ENCODE measurements at places on chromosomes 7 and 10.

DNA sequence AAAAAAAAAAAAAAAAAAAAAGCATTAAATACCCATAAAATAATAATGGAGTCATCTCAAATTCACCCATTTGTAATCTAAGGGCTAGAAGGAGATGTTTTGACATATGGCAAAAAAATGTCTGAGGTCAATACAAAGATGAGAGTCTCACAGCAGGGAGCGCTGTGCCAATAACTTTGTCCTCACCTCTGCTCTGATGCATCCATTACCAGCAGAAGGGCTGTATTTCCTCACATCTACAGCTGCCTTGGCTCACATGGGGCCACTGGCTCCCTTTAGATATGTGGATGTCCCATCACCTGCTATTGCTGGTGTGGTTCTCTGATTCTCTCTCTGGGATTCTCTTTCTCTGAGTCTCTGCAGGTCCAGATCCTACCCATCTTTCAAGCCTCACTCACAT lies 90.3 kb upstream of the FAM133B start:
- H3K27ac ChIP-seq = peak overlapping the region; percentile 85
- DNase-seq = no peak
- H3K36me3 ChIP-seq = peaks cover 70% of the 10 kb centered on the region
- peaks cover 70% of the 10 kb centered on the region for H3K4me1 ChIP-seq
- no peak overlapping the region for H3K4me3 ChIP-seq

- H3K36me3 ChIP-seq = no peaks in the 10 kb centered on the region
- peaks cover 36% of the 10 kb centered on the region for H3K27me3 ChIP-seq
- peak within 1 kb of the TSS; percentile 42 for H3K4me3 ChIP-seq
- H3K27ac ChIP-seq = no peak within 1 kb of the TSS
- H3K4me1 ChIP-seq = peaks cover 7% of the 10 kb centered on the region
- DNase-seq = no peak
These were observed at the start of gene PLXDC2 for GRCh38 chr10:19816411-19817230. TSS of gene PLXDC2 (plus strand) at chr10:19816432.

- no peaks in the 10 kb centered on the region for H3K36me3 ChIP-seq
- H3K4me1 ChIP-seq = peaks cover 2% of the 10 kb centered on the region
- H3K27me3 ChIP-seq = peaks cover 2% of the 10 kb centered on the region
- no peak overlapping the region for H3K4me3 ChIP-seq
- H3K27ac ChIP-seq = no peak overlapping the region
These were observed 54.5 kb downstream of the RAB18 start for GRCh38 chr10:27558612-27559020.

GRCh38 chr7:133804127-133804526 lies 323.0 kb upstream of the LRGUK start:
- H3K27me3 ChIP-seq = no peaks in the 10 kb centered on the region
- H3K4me3 ChIP-seq = no peak overlapping the region
- H3K27ac ChIP-seq = no peak overlapping the region
- no peak for DNase-seq

GRCh38 chr7:151798851-151799448 lies 78.0 kb downstream of the PRKAG2 start:
- peaks cover 2% of the 10 kb centered on the region for H3K4me1 ChIP-seq
- no peak overlapping the region for H3K27ac ChIP-seq
- no peak overlapping the region for H3K4me3 ChIP-seq
- no peaks in the 10 kb centered on the region for H3K36me3 ChIP-seq
- no peak for DNase-seq

GRCh38 chr10:13003004-13003403 lies 1.5 kb upstream of the CCDC3 start:
- no peaks in the 10 kb centered on the region for H3K4me1 ChIP-seq
- no peak for DNase-seq
- H3K4me3 ChIP-seq = no peak overlapping the region
- H3K27me3 ChIP-seq = peaks cover 46% of the 10 kb centered on the region
- no peaks in the 10 kb centered on the region for H3K36me3 ChIP-seq
- no peak overlapping the region for H3K27ac ChIP-seq

DNA sequence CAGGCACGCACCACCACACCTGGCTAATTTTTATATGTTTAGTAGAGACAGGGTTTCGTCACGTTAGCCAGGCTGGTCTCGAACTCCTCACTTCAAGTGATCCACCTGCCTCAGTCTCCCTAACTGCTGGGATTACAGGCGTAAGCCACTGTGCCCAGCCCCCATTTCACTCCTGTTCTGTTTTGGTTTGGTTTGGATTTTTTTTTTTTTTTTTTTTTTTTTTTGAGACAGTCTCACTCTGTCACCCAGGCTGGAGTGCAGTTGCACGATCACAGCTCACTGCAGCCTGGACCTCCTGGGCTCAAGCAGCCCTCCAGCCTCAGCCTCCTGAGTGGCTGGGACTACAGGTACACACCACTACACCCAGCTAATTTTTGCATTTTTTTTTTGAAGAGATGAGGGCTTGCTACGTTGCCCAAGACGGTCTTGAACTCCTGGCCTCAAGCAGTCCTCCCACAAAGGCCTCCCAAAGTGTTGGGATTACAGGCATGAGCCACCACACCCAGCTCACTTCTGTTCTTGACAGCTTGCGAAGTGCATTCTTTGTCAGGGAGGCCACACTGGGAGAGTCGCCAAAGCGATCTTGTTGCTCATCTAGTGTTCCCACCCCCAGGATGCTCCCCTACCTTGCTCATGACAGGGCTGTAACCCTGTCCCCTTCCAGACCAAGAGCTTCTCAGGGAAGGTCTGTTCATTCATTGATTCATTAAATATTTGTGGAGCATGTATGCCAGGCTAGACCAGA lies 229.1 kb downstream of the CUX1 start:
- no peaks in the 10 kb centered on the region for H3K27me3 ChIP-seq
- no peak for DNase-seq
- no peak overlapping the region for H3K4me3 ChIP-seq
- H3K36me3 ChIP-seq = no peaks in the 10 kb centered on the region
- H3K4me1 ChIP-seq = peaks cover 2% of the 10 kb centered on the region

- no peak for DNase-seq
- no peaks in the 10 kb centered on the region for H3K4me1 ChIP-seq
- H3K27me3 ChIP-seq = no peaks in the 10 kb centered on the region
- H3K4me3 ChIP-seq = no peak overlapping the region
- peaks cover 53% of the 10 kb centered on the region for H3K36me3 ChIP-seq
These were observed 146.1 kb downstream of the GRK5 start for GRCh38 chr10:119353421-119353820.

GRCh38 chr7:19369182-19369581 lies 224.0 kb upstream of the FERD3L start:
- H3K4me1 ChIP-seq = no peaks in the 10 kb centered on the region
- no peak overlapping the region for H3K27ac ChIP-seq
- no peak overlapping the region for H3K4me3 ChIP-seq
- H3K36me3 ChIP-seq = no peaks in the 10 kb centered on the region
- no peak for DNase-seq

GRCh38 chr10:971150-971542 lies 17.1 kb upstream of the GTPBP4 start:
- peaks cover 20% of the 10 kb centered on the region for H3K27me3 ChIP-seq
- H3K4me3 ChIP-seq = no peak overlapping the region
- no peak overlapping the region for H3K27ac ChIP-seq
- H3K4me1 ChIP-seq = peaks cover 7% of the 10 kb centered on the region
- DNase-seq = no peak
- H3K36me3 ChIP-seq = no peaks in the 10 kb centered on the region

DNA sequence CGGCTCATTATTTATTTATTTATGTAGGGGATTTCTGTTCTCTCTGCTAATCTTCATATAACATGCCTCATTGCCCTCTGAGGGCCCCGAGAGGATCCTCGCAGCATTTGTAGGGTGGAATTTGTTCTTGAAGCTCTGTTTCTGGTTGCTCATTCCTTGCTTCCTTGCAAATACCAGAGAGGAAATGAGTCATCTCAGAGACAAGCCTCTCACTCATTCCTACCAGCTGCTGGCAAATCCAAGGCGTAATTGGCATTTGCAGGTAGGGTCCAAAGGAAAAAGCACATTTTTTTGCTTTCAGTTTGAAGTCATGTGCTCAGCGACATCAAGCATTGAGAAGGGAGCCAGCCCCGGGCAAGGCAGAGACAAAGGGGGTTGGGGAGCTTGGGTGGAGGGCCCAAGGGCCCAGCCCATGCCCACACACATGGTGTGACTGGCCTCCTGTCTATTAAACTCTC lies 501.6 kb downstream of the GALNT17 start:
- no peaks in the 10 kb centered on the region for H3K27me3 ChIP-seq
- H3K4me1 ChIP-seq = no peaks in the 10 kb centered on the region
- no peak overlapping the region for H3K27ac ChIP-seq
- H3K36me3 ChIP-seq = no peaks in the 10 kb centered on the region

GRCh38 chr7:90487808-90488207 lies 18.4 kb downstream of the PTTG1IP2 start:
- no peak overlapping the region for H3K4me3 ChIP-seq
- H3K27me3 ChIP-seq = peaks cover 6% of the 10 kb centered on the region
- H3K4me1 ChIP-seq = no peaks in the 10 kb centered on the region
- no peak overlapping the region for H3K27ac ChIP-seq
- H3K36me3 ChIP-seq = no peaks in the 10 kb centered on the region

- no peak overlapping the region for H3K4me3 ChIP-seq
- peaks cover 1% of the 10 kb centered on the region for H3K4me1 ChIP-seq
- H3K36me3 ChIP-seq = no peaks in the 10 kb centered on the region
- H3K27me3 ChIP-seq = peaks cover 24% of the 10 kb centered on the region
- no peak overlapping the region for H3K27ac ChIP-seq
These were observed 5.0 kb downstream of the PRKG1 start for GRCh38 chr10:51079331-51079730.

DNA sequence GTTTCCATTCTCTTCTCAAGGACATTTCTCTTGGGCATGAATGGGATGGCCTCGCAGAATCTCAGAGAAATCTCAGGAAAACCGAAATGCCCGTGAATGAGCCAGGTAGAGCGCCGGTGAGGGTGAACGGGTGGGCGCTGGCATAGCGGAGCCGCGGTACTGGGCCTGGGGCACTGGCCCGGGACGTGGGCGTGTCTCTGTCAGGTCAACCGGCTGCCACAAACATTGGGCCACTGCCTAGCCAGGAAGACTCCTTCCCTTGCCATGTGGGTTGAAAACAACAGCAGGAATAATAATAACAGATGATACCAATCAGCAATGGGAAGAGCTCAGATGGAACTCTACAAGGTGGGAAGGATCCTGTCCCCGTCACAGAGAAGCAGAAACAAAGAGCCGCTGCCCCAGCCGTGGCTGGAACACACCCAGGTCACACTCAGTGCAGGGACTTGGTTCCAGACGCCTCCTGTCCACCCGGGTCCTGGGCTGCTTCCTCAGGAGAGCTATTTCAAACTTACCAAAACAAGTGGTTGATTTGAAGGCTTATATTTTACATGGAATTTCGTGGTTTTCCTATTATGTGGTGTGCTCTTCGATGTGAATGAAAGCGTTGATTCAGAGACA lies 51.1 kb upstream of the EBF3 start:
- H3K27ac ChIP-seq = no peak overlapping the region
- H3K27me3 ChIP-seq = no peaks in the 10 kb centered on the region
- peaks cover 7% of the 10 kb centered on the region for H3K4me1 ChIP-seq
- no peaks in the 10 kb centered on the region for H3K36me3 ChIP-seq
- no peak overlapping the region for H3K4me3 ChIP-seq
- no peak for DNase-seq

DNA sequence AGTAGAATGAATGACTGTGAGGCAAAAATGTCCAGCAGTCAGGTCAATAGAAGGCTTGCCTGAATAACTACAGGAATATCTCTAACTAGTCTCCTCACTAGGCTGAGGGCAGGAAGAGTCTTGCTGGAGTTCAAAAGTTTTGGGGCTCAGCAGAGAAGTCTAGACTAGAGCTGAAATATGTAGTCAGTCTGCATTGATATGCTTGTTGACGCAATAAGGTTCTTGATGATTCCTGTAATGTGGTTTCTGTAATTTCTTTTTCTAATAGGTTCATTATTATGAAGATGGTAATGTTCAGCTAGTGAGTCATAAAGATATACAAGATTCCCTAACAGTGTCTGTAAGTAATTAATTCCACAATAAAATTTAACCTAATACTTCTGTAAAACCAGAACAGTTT lies 41.5 kb upstream of the ST7 start:
- H3K36me3 ChIP-seq = peaks cover 41% of the 10 kb centered on the region
- H3K27me3 ChIP-seq = no peaks in the 10 kb centered on the region
- H3K4me3 ChIP-seq = no peak overlapping the region
- H3K4me1 ChIP-seq = no peaks in the 10 kb centered on the region

DNA sequence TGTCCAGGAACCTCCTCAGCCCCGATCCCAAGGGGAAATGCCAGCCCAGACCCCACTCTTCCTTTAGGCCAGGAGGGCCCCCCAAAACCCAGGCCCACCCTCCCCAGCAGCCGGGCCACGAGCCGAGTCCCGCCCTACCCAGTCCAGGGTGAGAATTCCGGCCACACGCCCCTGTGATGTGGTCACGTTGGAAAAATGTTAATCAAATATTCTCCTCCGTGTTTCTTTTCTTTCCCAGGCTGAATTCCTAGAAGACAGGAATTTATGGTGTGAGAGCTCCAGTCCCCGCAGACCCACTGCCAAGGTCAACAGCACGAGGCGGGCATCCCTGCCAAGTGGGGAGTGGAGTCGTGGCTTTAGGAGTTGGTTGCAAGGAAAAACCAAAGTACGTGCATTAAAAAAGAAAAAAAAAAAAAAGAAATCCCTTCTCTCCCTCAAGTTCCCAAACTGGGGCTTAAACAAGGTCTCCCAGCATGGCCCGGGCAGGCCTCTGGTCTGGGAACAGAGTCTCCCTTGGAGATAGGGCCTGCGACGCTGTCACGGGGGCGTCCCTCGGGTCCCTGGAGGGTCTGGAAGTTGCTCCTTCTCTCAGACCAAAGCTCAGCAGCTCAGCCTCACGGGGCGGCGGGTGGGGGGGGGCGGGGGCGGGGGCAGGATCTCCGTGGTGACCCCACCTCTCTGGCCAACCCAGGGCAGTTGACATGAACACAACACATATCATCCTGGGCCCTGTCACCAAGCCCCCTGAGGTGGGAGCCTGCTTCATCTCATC lies 28.1 kb upstream of the ELN start:
- no peak overlapping the region for H3K4me3 ChIP-seq
- no peaks in the 10 kb centered on the region for H3K36me3 ChIP-seq
- no peak for DNase-seq
- no peaks in the 10 kb centered on the region for H3K27me3 ChIP-seq
- H3K4me1 ChIP-seq = peaks cover 24% of the 10 kb centered on the region
- H3K27ac ChIP-seq = no peak overlapping the region

- no peaks in the 10 kb centered on the region for H3K36me3 ChIP-seq
- peak; percentile 28 for DNase-seq
- H3K4me1 ChIP-seq = peaks cover 17% of the 10 kb centered on the region
- H3K4me3 ChIP-seq = peak overlapping the region; percentile 52
- H3K27me3 ChIP-seq = peaks cover 49% of the 10 kb centered on the region
- H3K27ac ChIP-seq = no peak overlapping the region
These were observed 622 bp downstream of the WNT16 start for GRCh38 chr7:121329191-121330052.

GRCh38 chr10:13587391-13587790 lies 626 bp downstream of the PRPF18 start:
- DNase-seq = peak; percentile 28
- peak overlapping the region; percentile 100 for H3K4me3 ChIP-seq
- H3K27me3 ChIP-seq = peaks cover 4% of the 10 kb centered on the region
- peak overlapping the region; percentile 99 for H3K27ac ChIP-seq
- H3K36me3 ChIP-seq = peaks cover 5% of the 10 kb centered on the region

GRCh38 chr10:5961405-5962100 lies 15.8 kb downstream of the IL15RA start:
- no peak overlapping the region for H3K4me3 ChIP-seq
- no peaks in the 10 kb centered on the region for H3K27me3 ChIP-seq
- peaks cover 4% of the 10 kb centered on the region for H3K4me1 ChIP-seq
- no peak for DNase-seq

GRCh38 chr7:131557652-131558385 lies 1.4 kb upstream of the PODXL start:
- peaks cover 57% of the 10 kb centered on the region for H3K27me3 ChIP-seq
- H3K4me3 ChIP-seq = peak overlapping the region; percentile 56
- no peak for DNase-seq
- H3K4me1 ChIP-seq = peaks cover 16% of the 10 kb centered on the region
- no peaks in the 10 kb centered on the region for H3K36me3 ChIP-seq

GRCh38 chr10:113733635-113734034 lies 17.8 kb upstream of the PLEKHS1 start:
- H3K4me3 ChIP-seq = no peak overlapping the region
- no peaks in the 10 kb centered on the region for H3K4me1 ChIP-seq
- H3K27me3 ChIP-seq = no peaks in the 10 kb centered on the region
- no peak for DNase-seq
